Stimulated activated CD4-positive, alpha-beta T cell treated with anti-CD3 and anti-CD28 coated beads, Interleukin-12 subunit alpha, Interleukin-12 subunit beta, amount 100 ng/mL, for 48 hours (primary cell): ENCODE measurements at places on chromosomes 2 and 18.

DNA sequence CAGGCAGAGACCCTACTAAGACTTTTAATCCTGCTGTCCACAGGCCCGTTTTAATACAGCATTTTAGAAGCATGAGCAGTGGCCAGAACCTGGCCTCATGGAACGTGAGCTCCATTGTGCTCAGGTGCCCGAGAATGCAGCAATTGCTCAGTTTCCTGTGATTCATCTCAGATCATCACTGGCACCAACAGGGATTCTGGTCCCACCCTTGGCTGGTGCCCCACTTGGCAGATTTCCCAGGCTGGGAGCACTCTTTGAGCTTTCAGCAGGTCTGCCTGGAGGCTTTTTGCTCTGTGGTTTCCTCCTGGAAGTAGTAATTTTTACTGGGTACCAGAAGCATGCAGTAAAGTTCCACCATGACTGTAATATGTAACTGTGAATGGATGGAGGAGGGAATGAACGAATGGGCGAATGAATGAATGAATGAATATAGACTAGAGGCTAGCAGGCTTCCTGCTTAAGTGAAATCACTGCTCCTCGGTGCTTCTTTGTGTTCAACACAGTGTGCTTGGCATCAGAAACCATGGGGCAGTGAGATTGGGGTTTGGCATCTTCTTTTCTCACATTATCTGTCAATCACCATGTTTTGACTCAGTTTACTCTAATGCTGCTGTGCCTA lies 312.9 kb downstream of the PRKCE start:
- DNase-seq = no peak

GRCh38 chr2:110729106-110729505 lies 3.3 kb upstream of the ACOXL start:
- DNase-seq = no peak

DNA sequence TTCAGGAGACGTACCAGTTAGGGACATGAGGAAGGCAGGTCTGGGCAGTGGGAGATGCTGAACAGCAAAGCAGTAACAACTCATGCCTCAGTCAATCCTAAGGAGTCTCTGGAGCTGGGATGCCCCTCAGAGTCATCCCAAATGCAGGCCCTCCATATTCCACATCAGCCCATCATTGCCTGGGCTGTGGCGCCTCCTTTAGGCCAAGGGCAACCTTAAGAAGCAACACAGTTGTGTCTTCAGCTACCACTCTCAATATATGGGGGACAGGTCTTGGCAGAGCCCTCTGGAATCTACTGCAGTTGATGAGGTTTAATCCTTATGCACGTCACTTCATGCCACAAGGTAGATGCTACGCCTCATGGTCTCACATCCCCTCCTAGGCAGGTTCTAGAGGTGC lies 682.0 kb upstream of the RAB6C start:
- no peak for DNase-seq

GRCh38 chr2:86064006-86064405 lies 41.7 kb downstream of the POLR1A start:
- no peak for DNase-seq

- DNase-seq = no peak
These were observed 103.5 kb downstream of the BMPR2 start for GRCh38 chr2:202479610-202480009.

GRCh38 chr2:160719116-160719515 lies 225.5 kb upstream of the RBMS1 start:
- no peak for DNase-seq

DNA sequence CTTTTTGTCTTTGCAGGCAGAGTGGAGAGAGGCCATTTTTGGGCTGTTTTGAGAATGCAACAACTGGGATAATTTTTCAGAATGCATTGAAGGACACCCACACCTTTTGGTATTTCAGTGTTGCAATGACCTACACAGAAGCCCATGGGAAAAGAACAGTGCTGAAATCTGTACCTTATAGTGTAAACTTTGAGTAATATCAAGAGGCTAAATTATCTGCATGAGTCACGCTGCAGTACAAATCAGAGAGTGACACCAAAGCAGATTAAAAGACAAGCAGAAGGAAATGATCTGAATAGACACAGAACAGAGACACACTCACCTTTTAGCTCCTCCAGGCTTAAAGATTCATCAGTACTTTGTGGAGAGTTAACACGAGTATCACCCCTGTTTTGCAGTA lies 265.3 kb downstream of the PAX3 start:
- DNase-seq = no peak

GRCh38 chr18:47179520-47179919 lies 3.4 kb upstream of the IER3IP1 start:
- DNase-seq = no peak

GRCh38 chr2:63678551-63678950 lies 89.8 kb downstream of the MDH1 start:
- no peak for DNase-seq

GRCh38 chr2:187167491-187167890 lies 280.6 kb downstream of the CALCRL start:
- DNase-seq = no peak

GRCh38 chr18:43581936-43582519 lies 304.7 kb upstream of the SYT4 start:
- DNase-seq = no peak

GRCh38 chr2:40962026-40962425 lies 510.1 kb upstream of the SLC8A1 start:
- no peak for DNase-seq

- no peak for DNase-seq
These were observed 70.1 kb upstream of the PNPT1 start for GRCh38 chr2:55763721-55764120.

- DNase-seq = no peak
These were observed 91.3 kb downstream of the NOL10 start for GRCh38 chr2:10598501-10598900.

- DNase-seq = no peak
These were observed 277.9 kb upstream of the SIX3 start for GRCh38 chr2:44663471-44664073.

GRCh38 chr2:95298486-95299111 lies 1.5 kb downstream of the KCNIP3 start:
- DNase-seq = no peak

DNA sequence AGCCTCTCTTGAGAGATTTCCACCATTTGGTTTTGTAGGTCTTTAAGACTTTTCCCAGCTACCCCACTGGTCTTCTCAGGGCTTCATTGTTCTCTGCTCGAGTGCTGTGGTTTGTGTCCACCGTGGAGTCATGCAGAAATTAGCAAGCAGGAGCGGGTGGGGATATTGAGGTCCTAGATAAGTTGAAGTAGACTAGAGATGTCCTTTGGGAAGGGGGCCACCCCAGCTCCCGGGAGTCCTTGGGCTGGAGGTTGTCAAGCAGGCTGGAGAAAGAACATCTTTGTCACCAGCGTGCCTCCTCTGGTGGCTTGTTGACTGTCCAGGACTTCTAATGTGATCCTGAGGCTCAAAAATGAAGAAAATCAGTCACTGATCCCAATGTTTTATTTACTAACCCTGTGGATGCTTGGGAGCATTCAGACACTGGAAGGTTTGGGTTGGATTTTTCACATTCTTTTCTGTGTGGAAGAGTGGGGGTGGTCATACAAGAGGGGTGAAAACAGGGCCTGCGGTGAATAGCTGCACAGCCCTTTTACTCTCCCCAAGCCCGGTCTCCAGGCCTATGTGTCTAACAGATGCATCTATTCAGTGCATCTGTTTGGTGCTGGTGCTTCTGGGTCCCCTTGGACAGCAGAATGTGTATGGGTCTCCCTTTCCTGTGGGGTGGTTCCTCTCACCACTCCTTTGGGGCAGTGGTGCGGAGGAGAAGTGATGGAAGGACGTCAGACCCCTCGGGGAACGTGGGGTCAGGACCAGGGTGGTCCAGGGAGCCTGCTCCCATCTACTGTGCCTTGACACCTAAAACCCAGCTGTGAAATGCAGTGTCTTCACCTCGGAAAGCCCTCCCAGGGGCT lies 208.1 kb downstream of the KLHL29 start:
- DNase-seq = no peak

DNA sequence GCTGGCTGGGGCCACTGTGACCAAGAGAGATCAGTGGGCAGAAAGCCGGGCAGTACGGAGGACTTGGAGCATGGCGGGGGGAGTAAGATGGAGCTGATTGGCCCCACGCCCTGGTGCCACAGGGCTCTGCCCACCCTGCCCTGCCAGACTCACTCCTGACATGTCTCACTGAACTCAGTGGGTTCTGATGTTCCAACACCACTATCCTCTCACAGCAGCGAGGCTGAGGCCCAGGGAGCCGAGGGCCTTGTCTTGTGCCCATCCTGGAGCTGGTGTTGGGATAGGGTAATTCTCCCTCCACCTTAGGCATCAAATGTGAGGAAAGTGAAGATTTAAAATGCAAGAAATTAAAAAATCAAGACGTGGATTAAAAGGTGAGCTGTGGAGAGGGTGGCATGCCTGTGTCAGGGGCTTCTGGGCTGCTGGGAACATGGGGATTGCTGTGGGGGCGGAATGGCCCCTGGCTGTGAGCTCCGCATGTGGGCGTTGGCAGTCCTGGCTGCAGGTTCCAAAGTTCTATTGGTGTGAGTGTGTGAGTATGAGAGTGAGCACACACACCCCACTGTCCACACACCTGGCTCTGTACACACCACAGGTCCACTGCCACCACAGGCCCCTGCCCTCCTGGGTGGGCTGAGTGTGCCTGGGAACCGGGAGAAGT lies 283.5 kb upstream of the HS6ST1 start:
- no peak for DNase-seq

DNA sequence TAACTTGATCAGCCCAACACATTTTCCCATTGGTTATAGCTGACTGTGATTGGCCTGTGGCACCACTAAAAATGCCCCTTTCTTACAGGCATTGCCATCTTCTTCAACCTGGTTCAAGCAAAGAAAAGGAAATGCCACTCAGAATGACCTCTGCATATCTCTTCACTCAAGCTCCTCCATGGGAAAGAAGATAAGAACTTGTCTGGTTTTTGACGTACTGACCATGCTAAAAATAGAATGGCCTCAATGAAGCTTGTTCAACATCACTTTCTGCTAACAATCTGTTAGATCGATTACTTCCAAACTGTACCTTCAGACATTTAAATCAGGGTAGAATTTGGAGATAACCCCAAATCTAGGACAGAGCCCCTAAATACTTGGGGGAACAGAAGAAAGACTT lies 109.5 kb downstream of the CABYR start:
- DNase-seq = no peak

DNA sequence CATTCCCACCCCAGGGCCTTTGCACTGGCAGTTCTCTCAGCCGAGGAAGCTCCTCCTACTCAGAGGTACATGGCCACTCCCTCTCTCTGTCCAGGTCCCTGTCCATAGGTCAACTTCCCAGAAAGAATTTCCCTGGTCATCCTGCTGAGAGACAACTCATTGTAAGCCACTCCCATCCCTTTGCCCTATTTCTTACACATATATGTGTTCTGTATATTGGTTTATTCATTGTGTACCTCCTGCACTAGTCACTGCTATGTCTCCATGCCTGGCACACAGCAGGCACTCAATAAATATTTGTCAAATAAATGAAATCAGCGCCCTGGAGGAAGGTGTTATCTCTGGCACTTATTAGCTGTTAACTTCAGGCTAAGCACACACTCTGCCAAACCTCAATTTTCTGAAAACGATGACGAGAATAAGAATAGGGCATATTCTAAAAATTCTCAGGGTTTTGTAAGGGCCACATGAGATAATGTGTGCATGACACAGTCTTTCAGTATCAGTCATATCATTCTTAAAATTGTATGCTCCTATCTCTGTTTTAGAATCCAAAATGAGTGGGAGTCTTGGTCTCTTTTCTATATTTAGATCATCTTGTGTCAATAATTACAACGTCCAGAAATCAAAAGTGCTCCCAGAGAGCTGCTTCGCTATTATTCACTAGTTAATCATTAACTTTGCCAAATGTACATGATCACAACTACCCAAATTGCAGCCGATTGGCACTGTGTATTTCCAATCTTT lies 198.0 kb downstream of the ALK start:
- DNase-seq = no peak

GRCh38 chr2:74703373-74703772 lies 49.3 kb downstream of the SEMA4F start:
- DNase-seq = no peak

GRCh38 chr2:120531365-120531764 lies 185.4 kb downstream of the INHBB start:
- DNase-seq = no peak

GRCh38 chr2:54207666-54208195 lies 48.3 kb downstream of the TSPYL6 start:
- no peak for DNase-seq

GRCh38 chr2:5140347-5140746 lies 551.8 kb upstream of the SOX11 start:
- no peak for DNase-seq

- DNase-seq = no peak
These were observed at the start of gene ITGB6 for GRCh38 chr2:160199683-160200389. ITGB6 (minus strand) TSS chr2:160200272; CDS start chr2:160200063, 209 bp downstream.
